ENCODE measurements at places on chromosomes 2 and 18. TPM values are rescaled to one million over a fixed set of nuclear protein-coding genes. Genes with fewer than 3 reads are reported as not detected.

Gene ATP6V1B1
- 0.93 TPM for polyA plus RNA-seq

Gene ITM2C
- 73.1 TPM for polyA plus RNA-seq

Gene CRYGA
- polyA plus RNA-seq, result not detected

Gene ANKRD62
- not detected for polyA plus RNA-seq

Gene SPP2
- polyA plus RNA-seq, result not detected

Gene SETBP1
- polyA plus RNA-seq, result 2.0 TPM

Gene UCN
- 0.72 TPM for polyA plus RNA-seq
